ENCODE measurements at places on chromosomes 11 and 22.

- no peak for DNase-seq
Measured at GRCh38 chr11:121762820-121763219, 310.1 kb upstream of the SORL1-AS1 start.

DNA sequence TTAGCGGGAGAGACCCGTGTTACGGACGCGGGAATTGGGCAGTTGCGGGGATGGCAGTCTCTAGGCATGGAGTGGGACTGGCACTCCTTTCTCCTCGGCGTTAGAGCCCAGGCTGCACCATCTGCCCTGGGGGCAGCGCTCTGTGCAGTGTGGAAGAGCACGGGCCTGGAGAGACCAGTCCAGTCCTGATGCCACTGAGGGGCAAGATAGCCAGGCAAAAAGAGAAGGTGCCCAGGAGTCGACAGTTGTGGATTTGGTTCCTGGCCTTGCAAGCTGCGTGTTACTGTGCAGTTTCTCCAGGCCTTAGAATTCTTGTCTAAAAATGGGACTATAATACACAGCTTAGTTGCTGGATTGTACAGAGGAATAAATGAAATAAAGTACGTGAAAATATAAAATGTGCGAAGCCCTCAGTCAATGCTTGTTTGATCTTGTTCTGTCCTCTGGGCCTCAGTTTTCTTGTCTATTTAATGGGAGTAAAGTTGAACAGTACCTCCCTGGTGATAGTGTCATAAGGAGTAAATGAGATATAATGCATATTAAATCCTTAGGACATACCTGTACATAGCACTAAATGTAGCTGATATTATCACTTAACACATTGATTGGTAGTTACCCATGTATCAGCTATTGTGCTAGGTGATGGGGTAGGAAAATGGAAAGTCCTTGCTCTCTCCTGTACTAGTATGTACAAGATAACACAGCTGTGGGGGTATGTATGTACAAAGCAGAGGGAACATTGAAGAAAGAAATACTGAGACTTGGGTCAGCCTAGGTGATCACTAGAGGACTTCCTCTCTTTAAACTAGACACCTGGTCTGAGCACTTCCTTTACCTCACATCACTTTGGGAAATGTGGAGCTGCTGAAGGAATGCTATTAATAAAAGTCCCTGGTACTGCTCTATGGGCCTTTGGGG, 1.2 kb downstream of the ATXN10 start:
- DNase-seq, result no peak

DNA sequence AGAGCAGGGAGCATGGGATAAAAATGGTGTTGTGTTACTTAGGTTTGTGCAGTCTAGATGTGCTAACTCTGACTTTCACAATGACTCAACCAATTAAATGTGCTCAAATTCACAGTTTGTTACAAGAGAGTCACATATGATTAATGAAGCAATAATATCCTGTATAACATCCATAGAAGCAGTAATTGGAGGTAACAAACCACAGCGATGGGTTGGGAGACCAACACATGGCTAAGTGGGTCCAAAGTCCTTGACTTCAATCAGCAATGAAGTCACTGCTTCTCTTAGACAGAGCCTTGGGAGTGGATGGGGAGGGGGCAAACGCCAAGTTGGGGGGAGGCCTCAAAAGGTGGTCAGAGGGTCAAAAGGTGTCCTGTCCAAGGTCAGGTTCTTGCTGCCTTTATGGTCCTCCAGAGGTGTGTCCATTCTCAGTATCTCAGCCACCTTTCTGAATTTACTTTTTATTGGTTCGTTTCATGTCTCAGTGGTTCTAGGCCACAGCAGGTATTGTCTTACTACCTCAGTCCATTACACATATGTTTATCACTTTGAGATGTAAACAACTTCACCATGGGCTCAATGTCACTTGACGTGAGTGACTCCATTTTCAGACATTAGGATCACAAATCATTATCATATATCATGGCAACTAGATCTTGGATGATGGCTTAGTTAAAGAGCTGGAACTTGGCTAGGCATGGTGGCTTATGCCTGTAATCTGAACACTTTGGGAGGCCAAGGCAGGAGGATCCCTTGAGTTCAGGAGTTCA, 32.4 kb downstream of the SLN start:
- no peak for DNase-seq

- DNase-seq, result no peak
Measured at GRCh38 chr11:83427501-83427900, 141.3 kb upstream of the CCDC90B start.

- DNase-seq, result no peak
Measured at GRCh38 chr22:45265535-45265934, 19.2 kb upstream of the UPK3A start.

DNA sequence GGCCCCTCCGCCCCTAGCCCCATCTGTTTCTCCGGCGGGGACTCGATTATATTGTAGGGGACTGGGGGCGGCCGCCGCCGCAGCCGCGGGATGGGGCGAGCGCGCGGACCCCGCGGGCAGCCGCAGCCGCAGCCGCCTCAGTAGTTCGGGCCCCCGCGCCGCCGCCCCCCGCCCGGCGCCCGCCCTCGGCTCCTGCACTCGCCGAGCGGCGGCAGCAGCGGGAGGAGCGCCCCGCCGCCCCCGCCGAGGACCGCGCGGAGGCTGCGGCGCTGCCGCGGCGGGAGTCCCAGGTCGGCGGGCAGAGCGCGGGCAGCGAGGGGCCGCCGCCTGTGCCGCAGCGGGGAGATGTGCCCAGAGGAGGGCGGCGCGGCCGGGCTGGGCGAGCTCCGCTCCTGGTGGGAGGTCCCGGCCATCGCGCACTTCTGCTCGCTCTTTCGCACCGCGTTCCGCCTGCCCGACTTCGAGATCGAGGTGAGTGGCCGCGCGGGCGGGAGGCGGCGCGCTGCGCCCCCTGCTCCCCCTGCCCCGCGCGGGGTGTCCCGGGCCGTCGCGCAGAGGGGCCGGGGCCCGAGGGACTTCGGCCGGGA, at the start of gene CECR2:
Gene CECR2 (plus strand): TSS at position 22 of the 587 bp plus-strand sequence. CDS start 324 bp downstream, at position 346.
- no peak for DNase-seq

- no peak for DNase-seq
Measured at GRCh38 chr11:115080923-115081680, 402.8 kb downstream of the NXPE2 start.

GRCh38 chr11:11641581-11641980, 19.8 kb upstream of the GALNT18 start:
- DNase-seq, result no peak

DNA sequence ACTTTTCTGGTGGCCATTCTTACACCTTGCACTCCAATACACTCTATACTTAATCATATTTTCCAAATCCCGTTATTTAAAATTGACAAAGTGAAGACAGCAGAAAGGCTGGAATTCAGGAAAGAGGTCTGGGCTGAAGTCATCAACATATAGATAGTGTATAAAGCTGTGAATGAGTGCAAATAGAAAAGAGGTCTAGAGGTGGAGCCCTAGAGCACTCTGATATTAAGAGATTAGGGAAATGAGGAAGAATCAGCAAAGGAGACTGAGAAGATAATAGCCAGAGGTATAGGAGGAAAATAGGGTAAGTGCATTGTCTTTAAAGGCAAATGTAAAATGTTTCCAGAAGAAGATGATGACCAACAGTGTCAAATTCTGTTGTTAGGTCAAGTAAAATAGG, 7.9 kb downstream of the CTR9 start:
- no peak for DNase-seq

DNA sequence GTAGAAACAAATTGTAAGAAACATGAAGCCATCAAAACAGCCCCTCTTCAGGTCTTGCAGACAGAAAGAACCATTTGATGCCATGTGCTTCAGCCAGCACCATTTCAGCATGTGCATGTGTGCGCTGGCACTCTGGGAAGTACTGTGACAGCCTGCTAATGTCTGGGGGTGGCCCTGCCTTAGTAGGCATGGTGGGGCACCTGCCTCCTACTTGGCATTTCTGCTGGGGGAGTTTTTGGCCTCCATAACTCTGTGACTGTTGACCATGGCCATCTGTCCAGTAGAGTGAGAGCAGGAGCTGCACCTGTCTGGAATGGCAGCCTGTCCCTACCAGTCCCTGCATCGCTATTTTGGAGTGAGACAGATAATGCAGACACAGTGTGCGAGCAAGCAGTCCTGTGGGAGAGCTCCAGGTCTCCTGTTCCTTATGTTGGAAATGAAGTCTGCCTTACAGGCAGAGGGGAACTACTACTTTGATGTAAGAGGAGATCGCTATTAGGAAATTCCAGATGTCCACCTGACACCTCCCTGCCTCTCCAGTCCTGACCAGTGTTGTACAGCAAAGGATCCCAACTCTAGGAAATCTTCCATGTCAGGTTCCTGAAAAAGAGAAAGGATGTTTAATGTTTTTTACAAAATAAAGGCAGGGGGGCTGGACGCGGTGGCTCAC, 102.5 kb downstream of the ATXN10 start:
- no peak for DNase-seq

- no peak for DNase-seq
Measured at GRCh38 chr11:126080161-126080941, 17.7 kb upstream of the CDON start.

DNA sequence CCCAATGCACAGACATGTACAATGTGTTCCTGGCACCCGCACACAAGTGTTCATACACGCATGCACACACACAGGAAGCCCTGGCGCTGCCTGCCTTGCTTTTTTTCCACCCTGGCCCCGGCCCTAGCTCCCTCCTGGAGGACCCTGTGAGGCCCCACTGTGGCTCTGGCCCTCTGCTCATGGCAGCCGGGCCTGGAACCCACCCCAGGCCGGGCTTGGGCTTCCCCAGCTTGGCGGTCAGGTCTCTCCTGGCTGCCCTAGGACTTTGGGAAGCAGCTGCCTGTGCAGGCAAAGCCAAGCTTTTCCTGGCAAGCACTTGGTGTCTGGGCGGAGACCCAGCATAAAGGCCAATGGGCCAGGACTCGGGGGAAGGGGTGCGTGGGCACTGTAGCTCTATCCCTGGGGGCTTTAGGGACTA, 30.5 kb downstream of the CD82 start:
- DNase-seq, result no peak

- no peak for DNase-seq
Measured at GRCh38 chr11:16883174-16883573, 131.0 kb downstream of the PLEKHA7 start.

DNA sequence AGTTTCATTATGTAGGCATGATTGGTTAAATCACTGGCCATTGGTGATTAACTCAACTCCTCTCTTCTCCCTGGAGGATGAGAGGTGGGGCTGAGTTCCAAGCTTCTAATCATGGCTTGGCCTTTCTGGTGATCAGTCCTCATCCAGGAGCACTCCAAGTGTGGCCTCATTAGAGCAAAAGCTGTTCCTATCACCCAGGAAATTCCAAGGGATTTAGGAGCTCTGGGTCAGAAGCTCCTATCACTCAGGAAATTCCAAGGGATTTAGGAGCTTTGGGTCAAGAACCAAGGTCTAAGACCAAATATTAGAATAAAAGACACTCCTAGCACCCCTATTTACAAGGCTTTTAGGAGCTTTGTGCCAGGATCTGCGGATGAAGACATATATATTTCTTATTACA, 168.0 kb upstream of the BDNF start:
- no peak for DNase-seq

- DNase-seq, result no peak
Measured at GRCh38 chr11:115653926-115654325, 149.7 kb upstream of the CADM1 start.

- no peak for DNase-seq
Measured at GRCh38 chr11:76181371-76181770, 24.9 kb downstream of the WNT11 start.

DNA sequence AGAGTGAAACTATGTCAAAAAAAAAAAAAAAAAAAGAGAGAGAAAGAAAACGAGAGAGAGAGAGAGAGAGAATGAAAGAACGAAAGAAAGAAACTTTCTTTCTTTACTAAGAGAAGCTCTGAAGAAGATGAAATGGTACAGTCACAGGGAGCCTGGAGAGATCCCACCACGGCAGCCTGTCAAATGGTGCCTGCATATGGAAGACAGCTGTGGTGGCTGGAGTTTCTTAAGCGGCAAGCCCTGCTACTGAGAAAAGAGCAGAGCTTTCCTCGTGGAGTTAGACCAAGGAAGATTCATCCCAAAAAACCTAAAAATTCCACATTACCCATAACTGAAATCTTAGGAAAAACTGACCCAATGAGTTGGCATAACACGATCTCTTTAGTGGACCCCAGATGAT, 66.7 kb downstream of the MICAL3 start:
- DNase-seq, result no peak

DNA sequence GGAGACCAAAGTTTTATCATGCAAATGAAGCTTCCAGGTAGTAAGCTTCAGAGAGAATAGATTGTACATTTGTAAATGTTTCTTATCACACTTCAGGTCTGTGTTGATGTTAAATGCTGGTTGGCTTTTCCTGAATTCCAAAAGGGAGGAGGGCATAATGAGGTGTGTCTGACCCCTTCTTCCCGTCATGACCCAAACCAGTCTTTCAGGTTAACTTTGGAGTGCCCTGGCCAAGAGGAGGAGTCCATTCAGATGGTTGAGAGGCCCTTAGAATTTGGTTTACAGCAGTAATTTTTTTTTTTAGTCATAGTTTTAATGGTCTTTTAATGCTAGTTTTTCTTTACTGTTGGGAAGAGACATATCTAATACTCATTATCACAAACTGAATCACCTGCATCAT, 2.5 kb downstream of the OR6X1 start:
- no peak for DNase-seq

GRCh38 chr11:102385085-102386007, 38.3 kb downstream of the BIRC2 start:
- DNase-seq, result no peak
